Nasal cavity respiratory epithelium epithelial cell of viscerocranial mucosa (primary cell): ENCODE measurements at places on chromosomes 3 and 15. TPM values are rescaled to one million over a fixed set of nuclear protein-coding genes. Genes with fewer than 3 reads are reported as not detected.

Gene DLEC1
- under 0.01 and 0.21 TPM in 2 replicates for total RNA-seq

Gene KNG1
- total RNA-seq: not detected in 2 replicates

Gene CADM2
- 0.28 TPM in 1 of 2 replicates, not detected in the other for total RNA-seq

Gene CACNA2D3
- total RNA-seq: 0.07 and 1.0 TPM in 2 replicates

Gene GOLGA8G
- total RNA-seq: 0.07 TPM in 1 of 2 replicates, not detected in the other

Gene RYR3
- under 0.01 and 0.14 TPM in 2 replicates for total RNA-seq

Gene GASK1A
- 0.50 and 1.4 TPM in 2 replicates for total RNA-seq

Gene CFAP100
- not detected in 2 replicates for total RNA-seq

Gene GRAMD1C
- total RNA-seq: 1.0 and 2.5 TPM in 2 replicates

Gene ARPP21
- not detected in 2 replicates for total RNA-seq

Gene GXYLT2
- 1.7 and 11.2 TPM in 2 replicates for total RNA-seq

Gene TERC
- 32.6 and 554 TPM in 2 replicates for total RNA-seq

Gene RTP1
- total RNA-seq: not detected in 2 replicates

Gene CDCP1
- 141 and 146 TPM in 2 replicates for total RNA-seq

Gene HDGFL3
- 29.7 and 69.7 TPM in 2 replicates for total RNA-seq

Gene HMG20A
- total RNA-seq: 21.2 and 29.3 TPM in 2 replicates

Gene PIGZ
- 0.34 and 1.3 TPM in 2 replicates for total RNA-seq

Gene IL17RD
- total RNA-seq: 1.4 and 7.7 TPM in 2 replicates

Gene LCMT2
- 8.8 and 9.9 TPM in 2 replicates for total RNA-seq

Gene CAPN3
- 0.68 and 4.6 TPM in 2 replicates for total RNA-seq

Gene CXCR6
- total RNA-seq: not detected in 2 replicates

Gene ALG1L2
- not detected in 2 replicates for total RNA-seq

Gene ERC2
- 0.21 and 0.34 TPM in 2 replicates for total RNA-seq

Gene TMEM45A
- total RNA-seq: 8.5 and 10.7 TPM in 2 replicates

Gene CPLX3
- total RNA-seq: not detected in 2 replicates

Gene KLHL6
- total RNA-seq: 0.36 TPM in 1 of 2 replicates, not detected in the other

Gene APOD
- total RNA-seq: 0.34 and 3.2 TPM in 2 replicates

Gene RAD51
- 0.28 and 0.34 TPM in 2 replicates for total RNA-seq

Gene KLHL40
- total RNA-seq: not detected in 2 replicates

Gene ADIPOQ
- not detected in 2 replicates for total RNA-seq

Gene PPP1R14D
- total RNA-seq: not detected in 2 replicates

Gene MCF2L2
- total RNA-seq: 0.14 and 0.68 TPM in 2 replicates

Gene CRABP1
- not detected in 2 replicates for total RNA-seq

Gene DPPA2
- total RNA-seq: not detected in 2 replicates

Gene LDHAL6B
- not detected in 2 replicates for total RNA-seq

Gene IGSF11
- total RNA-seq: under 0.01 and 0.21 TPM in 2 replicates

Gene KBTBD13
- not detected in 2 replicates for total RNA-seq

Gene CRBN
- total RNA-seq: 33.5 and 72.5 TPM in 2 replicates

Gene KCNAB1
- total RNA-seq: under 0.01 and 0.85 TPM in 2 replicates

Gene CHRNA3
- total RNA-seq: not detected in 2 replicates

Gene HCLS1
- total RNA-seq: 3.8 and 29.3 TPM in 2 replicates

Gene GABRB3
- total RNA-seq: 0.34 and 5.4 TPM in 2 replicates

Gene NR2E3
- 0.14 and 0.34 TPM in 2 replicates for total RNA-seq

Gene CAMP
- total RNA-seq: 1.2 and 3.1 TPM in 2 replicates

Gene MB21D2
- 6.5 and 7.8 TPM in 2 replicates for total RNA-seq

Gene GOLGA8R
- 0.34 and 1.6 TPM in 2 replicates for total RNA-seq

Gene OCA2
- total RNA-seq: under 0.01 and 2.5 TPM in 2 replicates

Gene ONECUT1
- not detected in 2 replicates for total RNA-seq

Gene C3orf49
- total RNA-seq: not detected in 2 replicates
